ENCODE measurements at places on chromosomes 3 and 15. TPM values are rescaled to one million over a fixed set of nuclear protein-coding genes. Genes with fewer than 3 reads are reported as not detected.

- DNase-seq: no peak
These were observed 66.4 kb downstream of the RFTN1 start for GRCh38 chr3:16447135-16447534.

ZNF619 gene
- polyA plus RNA-seq: 4.3 TPM

GRCh38 chr15:60582370-60583036 lies 103.6 kb upstream of the ICE2 start:
- no peak for DNase-seq

DNA sequence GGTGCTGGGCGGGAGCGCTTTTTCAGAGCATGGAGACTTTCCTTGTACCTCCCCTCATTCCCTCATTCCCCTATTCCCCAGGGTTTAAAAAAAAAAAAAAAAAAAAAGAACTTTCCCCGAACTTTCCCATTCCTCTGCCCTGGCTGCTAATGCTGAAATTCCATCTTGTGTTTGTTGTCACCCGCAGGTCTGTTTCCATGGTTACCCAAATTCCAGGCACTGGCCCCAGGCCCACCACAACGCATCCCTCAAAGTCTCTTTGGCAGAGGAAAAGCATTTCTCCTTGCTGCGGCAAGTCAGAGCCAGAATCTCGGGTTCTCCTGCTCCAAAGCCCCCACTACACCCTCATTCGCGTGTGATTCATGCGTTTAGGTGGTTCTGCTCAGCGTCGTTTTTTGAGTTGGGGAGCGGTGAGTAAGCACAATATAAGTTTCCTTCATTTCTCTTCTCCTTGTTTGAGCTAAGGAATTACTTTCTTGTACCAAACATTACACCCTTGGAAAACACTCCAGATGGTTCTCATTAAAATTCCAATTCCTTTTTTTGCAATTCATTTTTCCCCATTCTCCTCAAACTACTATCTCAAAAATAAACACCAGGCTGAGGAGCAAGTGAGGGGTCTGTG lies 21.6 kb downstream of the ANAPC13 start:
- peak; percentile 96 for DNase-seq

GRCh38 chr15:65757256-65757655 lies 34.8 kb downstream of the DENND4A start:
- DNase-seq: no peak

UTS2B gene
- polyA plus RNA-seq: 0.12 TPM

GRCh38 chr3:39139442-39139841 lies 13.9 kb downstream of the CSRNP1 start:
- no peak for DNase-seq

DNA sequence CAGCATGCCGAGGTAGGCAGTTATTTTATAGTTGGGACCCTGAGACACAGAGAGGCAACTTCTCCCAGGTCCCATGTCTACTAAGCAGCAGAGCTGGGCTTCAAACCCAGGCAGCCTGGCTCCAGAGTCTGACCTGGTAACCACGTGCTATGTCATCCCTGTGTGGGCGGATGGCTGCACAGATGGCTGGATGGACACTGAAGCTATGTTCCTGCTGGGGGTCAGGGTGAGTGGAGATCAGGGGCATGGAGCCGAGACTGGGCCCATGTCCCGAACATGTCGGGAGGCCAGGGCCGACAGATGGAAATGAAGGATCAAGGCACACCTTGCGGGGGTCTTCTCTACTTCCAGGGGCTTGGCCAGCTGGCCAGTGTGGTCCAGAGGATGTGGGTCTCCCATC lies 9.3 kb upstream of the FBLN2 start:
- DNase-seq: no peak

- peak; percentile 69 for DNase-seq
These were observed 25.0 kb downstream of the IRAK2 start for GRCh38 chr3:10189557-10190354.

GRCh38 chr15:65054333-65055200 lies 9.4 kb downstream of the SLC51B start:
- peak; percentile 77 for DNase-seq

GRCh38 chr3:80331494-80332170 lies 563.8 kb upstream of the ROBO1 start:
- DNase-seq: no peak

DNA sequence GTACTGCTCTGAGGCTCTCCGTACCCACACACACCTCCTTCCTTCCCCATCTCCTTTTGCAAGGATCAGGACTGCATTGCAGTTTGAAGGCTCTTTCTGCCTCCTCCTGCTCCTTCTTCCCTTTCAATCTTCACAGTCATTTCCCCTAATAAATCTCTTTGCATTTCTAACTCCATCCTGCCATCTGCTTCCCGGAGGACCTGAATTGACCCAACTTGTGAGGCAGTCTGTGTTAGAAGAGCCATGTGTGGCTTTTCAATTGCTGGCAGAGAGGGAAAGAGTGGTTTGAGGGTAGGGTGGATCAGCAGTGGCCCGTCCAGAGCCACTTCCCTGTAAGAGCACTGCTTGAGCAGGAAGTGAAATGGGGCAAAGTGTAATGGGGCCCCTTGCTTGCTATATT lies 35.8 kb downstream of the ANAPC13 start:
- DNase-seq: no peak

- no peak for DNase-seq
These were observed 191.7 kb downstream of the ARRDC4 start for GRCh38 chr15:98152156-98152555.

DNA sequence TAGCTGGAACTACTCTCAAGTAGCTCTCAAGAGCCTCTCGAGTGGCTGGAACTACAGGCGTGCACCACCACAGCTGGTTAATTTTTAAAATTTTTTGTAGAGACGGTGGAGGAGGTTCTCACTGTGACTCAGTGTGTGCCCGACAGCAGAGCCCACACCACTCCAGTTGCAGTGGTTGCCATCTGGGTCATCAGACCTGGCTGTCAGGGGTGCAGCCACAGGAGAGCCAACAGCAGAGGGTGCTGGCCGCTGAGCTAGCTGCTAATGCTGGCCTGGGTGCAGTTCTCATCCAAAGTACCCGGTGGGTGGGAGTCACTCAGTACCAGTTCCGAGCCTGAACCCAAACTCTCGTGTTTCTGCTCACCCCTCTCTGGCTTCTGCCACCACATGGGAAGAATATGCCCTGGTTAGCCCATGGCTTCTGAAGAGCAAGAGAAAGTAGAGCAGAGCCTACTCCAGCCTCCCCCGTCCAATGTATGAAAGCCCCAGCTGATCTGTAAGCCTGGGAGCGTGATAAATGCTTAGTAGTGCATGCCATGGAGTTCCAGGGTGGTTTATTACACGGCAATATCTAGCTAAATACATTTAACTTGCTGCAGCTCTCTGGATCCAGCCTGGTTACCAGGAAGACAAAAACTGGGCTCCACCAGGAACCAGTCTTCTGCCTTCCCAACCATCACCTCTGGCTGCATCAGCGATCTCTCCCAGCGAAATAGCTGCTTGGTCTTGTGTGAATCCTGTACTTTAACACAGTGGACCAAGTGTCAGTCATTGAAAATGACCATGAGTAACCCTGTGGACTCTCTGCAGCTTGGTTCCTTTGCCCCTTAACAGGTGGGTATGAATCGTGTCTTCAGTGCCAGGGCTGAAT lies 17.1 kb downstream of the UMPS start:
- DNase-seq: no peak

- DNase-seq: no peak
These were observed 122.4 kb downstream of the UBE2E2 start for GRCh38 chr3:23325466-23326065.
